ENCODE measurements at places on chromosomes 5 and 9.

DNA sequence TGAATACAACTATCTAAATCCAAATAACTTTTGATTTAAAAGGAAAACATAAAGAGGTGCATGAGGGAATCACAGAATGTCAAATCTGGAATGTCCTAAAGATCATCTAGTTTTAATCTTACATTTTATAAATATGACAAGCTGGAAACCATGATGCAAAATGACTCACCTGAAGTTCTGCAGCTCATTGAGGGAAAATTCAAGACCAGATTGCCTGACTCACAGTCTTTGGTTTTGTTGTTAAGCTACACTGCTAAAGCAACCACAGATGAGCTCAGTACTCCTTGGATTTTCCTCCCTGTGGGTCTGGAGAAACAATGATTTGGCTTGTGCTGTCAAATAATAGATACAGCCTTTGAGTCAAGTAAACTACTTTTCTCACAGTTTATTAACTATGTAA is 19.1 kb upstream of the EDIL3 start:
- no peak for DNase-seq

DNA sequence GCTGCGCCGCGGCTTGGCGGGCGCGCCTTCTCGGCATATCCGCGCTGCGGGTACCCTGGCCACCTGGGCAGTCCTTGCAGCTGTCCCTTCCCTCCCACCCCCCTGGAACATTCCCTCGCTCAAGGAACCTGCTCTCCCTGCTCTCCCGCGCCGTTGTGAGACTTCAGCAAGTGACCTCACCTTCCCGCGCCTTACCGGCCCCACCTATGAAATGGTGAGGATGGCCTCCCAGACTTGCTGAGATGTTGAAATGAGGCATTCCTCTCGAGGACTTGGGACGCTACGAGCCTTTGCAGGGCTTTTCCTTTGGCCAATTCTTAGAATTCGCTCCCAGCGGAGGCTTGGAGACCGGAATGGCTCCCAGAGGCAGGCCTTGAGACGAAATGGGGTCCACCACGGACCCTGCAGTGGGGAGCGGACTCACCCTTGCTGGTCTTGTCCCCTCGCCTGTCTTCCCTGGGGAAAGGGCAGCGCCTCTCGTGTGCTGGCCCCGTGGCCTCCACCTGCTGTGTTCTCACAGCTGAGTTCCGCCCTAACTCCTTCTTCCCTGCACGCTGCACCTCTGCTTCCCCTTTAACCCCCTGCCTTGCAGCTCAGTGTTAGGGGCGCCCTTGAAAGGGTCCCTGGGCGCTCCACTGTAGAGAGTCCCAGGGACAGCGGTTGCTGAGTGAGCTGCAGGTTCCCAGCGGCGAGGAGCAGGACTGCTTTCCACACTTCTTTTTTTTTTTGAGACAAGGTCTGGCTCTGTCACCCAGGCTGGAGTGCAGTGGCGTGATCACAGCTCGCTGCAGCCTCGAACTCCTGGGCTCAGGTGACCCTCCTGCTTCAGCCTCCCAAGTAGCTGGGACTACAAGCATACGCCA is 907 bp downstream of the HMCN2 start:
- DNase-seq: no peak

DNA sequence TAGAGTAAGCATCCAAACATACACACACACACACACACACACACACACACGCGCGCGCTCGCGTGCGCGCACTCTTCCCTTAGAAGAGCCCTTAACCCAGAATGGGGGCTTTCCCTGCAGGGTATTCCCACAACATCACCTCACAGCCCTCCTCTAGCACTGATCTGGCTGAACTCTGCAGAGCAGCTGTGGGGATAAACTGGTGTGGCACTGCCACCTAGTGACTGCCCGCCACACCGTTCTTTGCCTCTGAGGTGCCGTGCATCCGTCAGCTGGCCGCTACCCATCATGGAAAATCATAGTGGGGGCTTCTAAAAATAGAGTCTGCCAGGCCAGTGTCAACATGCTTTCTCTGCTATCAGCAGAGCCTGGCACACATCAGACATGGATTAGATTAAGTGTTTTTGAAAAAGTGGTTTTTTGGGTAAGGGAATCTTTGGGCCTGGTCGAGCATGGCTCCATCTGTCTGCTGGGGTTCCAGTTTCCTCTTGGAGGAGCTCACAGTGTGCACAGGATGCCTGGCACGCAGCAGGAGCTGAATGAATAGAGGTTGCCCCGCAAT is 88.1 kb downstream of the KCNN2 start:
- DNase-seq: peak; percentile 70

DNA sequence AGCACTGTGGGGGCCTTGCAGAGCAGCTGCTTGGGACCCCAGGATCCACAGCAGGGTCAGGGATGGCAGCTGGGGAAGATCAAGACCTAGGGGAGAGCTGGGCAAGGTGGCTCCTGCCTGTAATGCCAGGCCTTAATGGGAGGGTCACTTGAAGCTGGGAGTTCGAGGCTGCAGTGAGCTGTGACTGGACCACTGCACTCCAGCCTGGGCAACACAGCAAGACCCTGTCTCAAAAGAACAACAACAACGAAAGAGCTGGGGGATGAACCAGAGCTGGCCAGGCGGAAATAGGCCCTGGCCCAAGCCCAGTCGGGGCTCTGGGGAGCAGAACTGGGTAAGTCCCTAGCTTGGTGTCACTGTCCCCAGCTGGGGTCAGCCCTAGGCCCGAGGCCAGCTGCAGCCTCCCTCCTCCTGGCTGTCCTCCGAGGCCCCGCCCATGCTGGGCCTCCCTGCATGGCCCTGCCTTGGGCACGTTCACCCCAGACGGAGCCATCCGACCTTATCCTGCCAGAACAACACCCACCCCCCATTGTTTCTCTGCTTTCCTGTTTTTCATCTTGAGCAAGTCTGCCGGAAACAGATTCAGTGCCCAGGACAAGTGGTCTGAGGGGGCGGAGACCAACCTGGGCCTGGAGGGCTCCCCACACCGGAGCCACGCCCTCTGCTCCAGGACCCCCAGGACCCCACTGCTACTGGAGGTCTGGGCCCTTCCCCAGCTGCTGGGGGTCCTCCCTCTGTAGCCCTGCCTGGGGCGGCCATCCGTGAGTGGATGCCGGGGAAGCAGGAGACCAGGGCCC is 1.9 kb downstream of the DIPK1B start:
- DNase-seq: no peak

- DNase-seq: no peak
These were observed 84.4 kb upstream of the SPIN1 start for GRCh38 chr9:88303721-88304451.
